ENCODE measurements at places on chromosomes 11 and 22. TPM values are rescaled to one million over a fixed set of nuclear protein-coding genes. Genes with fewer than 3 reads are reported as not detected.

GRCh38 chr11:126498281-126498680, 142.8 kb downstream of the ST3GAL4 start:
- no peak overlapping the region for H3K4me3 ChIP-seq
- no peaks in the 10 kb centered on the region for H3K4me1 ChIP-seq
- no peak overlapping the region for H3K27ac ChIP-seq
- H3K36me3 ChIP-seq = no peaks in the 10 kb centered on the region

DNA sequence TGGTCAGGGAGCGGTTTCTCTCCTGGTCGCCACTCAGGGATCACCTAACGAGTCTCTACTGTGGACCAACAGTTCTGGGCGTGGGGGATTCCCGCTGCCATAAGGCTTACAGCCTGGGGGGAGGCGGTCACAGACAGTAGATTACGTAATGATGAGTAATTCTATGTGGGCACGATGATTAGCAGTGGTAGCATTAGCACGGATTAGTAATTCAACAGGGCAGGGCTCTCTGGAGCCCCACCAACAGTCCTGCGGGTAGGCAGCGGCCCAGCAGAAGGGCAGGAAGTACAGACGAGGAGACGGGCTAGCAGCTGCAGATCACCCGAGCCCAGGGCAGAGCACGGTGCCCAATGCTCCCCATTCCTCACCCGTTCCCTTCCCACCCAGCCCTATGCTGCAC, 3.6 kb downstream of the SHISAL1 start:
- no peak overlapping the region for H3K27ac ChIP-seq
- no peak overlapping the region for H3K4me3 ChIP-seq
- H3K36me3 ChIP-seq = no peaks in the 10 kb centered on the region
- no peaks in the 10 kb centered on the region for H3K27me3 ChIP-seq
- no peaks in the 10 kb centered on the region for H3K4me1 ChIP-seq

DNA sequence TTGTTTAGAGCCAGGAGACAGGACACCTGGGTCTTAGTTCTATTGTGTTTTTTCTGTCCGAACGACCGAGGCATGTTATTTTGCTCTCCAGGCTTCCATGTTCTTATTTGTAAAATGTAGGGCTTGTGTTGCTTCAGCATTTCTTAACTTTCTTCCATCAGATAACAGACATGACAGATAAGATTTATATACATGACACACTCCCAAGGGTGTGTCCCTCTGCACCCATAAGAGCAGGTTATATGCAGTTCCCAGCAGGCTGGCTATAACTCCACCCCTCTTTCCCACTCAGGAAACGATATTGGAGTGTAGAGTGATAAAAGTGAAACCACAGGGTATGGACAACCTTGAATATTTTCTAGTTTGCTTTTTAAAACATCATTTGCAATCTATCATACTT, 65.8 kb downstream of the APIP start:
- H3K4me3 ChIP-seq = no peak overlapping the region
- no peaks in the 10 kb centered on the region for H3K4me1 ChIP-seq
- H3K27me3 ChIP-seq = no peaks in the 10 kb centered on the region
- no peak for DNase-seq
- no peaks in the 10 kb centered on the region for H3K36me3 ChIP-seq
- no peak overlapping the region for H3K27ac ChIP-seq

DNA sequence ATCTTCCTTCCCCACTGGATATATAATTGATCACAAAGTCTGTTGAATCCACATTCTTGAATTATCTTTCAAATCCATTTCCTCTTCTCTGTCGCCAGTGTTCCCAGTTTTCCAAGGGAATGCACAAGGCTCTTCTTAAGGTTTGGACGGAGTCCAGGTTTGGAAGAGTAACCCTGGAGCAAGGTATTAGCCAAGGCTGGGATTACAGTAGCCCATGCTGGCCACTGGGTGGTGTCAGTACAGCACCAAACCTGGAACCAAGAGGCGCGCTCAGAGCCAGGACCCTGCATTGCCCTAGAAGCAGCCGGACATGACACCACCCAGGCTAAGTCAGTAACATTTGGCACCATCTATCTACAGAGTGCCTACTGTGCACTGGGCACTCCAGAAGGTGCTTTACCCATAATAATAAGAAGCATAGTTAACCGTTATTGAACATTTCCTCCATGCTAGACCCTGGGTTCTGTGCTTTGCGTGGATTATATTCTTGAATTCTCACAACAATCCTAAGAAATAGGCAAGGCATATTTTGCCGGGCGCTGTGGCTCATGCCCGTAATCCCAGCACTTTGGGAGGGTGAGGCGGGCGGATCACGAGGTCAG, 48.0 kb upstream of the CLPB start:
- no peaks in the 10 kb centered on the region for H3K4me1 ChIP-seq
- DNase-seq = peak; percentile 78
- H3K4me3 ChIP-seq = no peak overlapping the region
- H3K27me3 ChIP-seq = no peaks in the 10 kb centered on the region
- H3K27ac ChIP-seq = no peak overlapping the region
- no peaks in the 10 kb centered on the region for H3K36me3 ChIP-seq

DNA sequence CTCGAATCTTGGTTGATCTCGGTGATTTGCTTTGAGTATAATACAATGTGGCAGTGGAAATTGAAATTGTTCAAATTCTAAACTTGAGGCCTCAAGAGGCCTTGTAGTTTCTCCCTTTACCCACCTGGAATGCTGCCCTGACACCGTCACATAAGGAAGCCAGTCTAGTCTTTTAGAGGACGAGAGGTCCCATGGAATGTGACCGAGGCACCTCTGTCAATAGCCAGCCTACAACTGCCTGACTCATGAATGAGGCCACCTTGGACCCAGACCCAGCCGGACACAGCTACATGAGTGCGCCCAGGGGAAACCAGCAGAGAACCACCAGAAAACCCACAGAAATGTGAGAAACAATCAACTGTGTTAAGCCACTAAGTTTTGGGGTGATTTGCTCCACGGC, 52.5 kb downstream of the RPL27A start:
- no peak overlapping the region for H3K4me3 ChIP-seq
- H3K27ac ChIP-seq = no peak overlapping the region
- H3K27me3 ChIP-seq = no peaks in the 10 kb centered on the region
- no peaks in the 10 kb centered on the region for H3K36me3 ChIP-seq

GRCh38 chr11:46679241-46680163, 20.9 kb downstream of the ARHGAP1 start:
- peaks cover 2% of the 10 kb centered on the region for H3K4me1 ChIP-seq
- no peaks in the 10 kb centered on the region for H3K27me3 ChIP-seq
- H3K4me3 ChIP-seq = no peak overlapping the region
- H3K36me3 ChIP-seq = peaks cover 15% of the 10 kb centered on the region
- H3K27ac ChIP-seq = no peak overlapping the region

Gene C11orf21
- 0.51 TPM for total RNA-seq

GRCh38 chr11:126152586-126152985, 58.9 kb downstream of the RPUSD4 start:
- peaks cover 17% of the 10 kb centered on the region for H3K4me1 ChIP-seq
- H3K27me3 ChIP-seq = no peaks in the 10 kb centered on the region
- H3K27ac ChIP-seq = no peak overlapping the region
- no peaks in the 10 kb centered on the region for H3K36me3 ChIP-seq
- H3K4me3 ChIP-seq = no peak overlapping the region

- no peaks in the 10 kb centered on the region for H3K4me1 ChIP-seq
- peak; percentile 78 for DNase-seq
- H3K36me3 ChIP-seq = no peaks in the 10 kb centered on the region
- no peaks in the 10 kb centered on the region for H3K27me3 ChIP-seq
- H3K27ac ChIP-seq = peak overlapping the region; percentile 95
These were observed 61.6 kb upstream of the PLET1 start for GRCh38 chr11:112322173-112322790.

DNA sequence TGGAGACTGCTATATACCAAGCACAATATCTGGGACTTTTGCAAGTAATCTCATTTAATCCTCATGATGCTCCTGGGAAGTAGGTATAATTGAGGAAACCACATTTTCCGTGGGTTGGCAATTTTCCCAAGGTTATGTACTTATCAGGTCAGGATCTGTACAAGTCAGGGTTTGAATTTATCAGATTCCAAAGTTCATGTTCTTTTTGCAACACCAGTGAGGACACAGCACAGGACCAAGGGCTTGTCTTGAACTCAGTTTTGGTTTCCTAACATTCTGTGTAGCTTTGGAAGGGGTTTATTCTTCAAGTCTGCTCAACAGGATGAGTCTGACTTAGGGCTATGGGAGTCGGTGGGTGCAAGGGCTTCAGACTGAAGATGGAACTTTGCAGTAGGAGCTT, 30.4 kb downstream of the INSC start:
- no peak for DNase-seq
- H3K4me3 ChIP-seq = no peak overlapping the region
- H3K27me3 ChIP-seq = no peaks in the 10 kb centered on the region
- H3K36me3 ChIP-seq = no peaks in the 10 kb centered on the region

DNA sequence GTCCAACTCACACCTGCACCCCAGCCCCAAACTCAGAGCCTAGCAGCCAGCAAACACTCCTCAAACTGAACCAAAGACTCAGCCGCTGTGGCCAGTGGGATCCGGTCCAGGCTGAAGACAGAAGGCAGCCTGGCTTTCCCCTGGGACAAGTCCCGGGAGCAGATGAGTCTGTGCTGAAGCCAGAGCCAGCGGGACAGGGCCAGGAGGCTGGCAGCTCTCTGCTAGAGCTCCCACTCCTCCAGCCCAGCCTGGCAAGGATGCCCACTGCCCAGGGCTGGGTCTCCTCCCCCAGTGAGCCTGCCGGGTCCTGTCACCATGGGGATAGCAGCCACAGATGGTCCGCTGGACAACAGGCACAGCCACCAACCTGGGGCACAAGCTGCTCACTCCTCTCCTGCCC, 42.9 kb upstream of the PRR5 start:
- no peak overlapping the region for H3K4me3 ChIP-seq
- H3K36me3 ChIP-seq = no peaks in the 10 kb centered on the region
- H3K27me3 ChIP-seq = no peaks in the 10 kb centered on the region

- no peaks in the 10 kb centered on the region for H3K27me3 ChIP-seq
- H3K36me3 ChIP-seq = no peaks in the 10 kb centered on the region
- H3K4me1 ChIP-seq = no peaks in the 10 kb centered on the region
- H3K4me3 ChIP-seq = no peak overlapping the region
These were observed 84.9 kb downstream of the DDIAS start for GRCh38 chr11:82986446-82986845.

- H3K4me1 ChIP-seq = peaks cover 8% of the 10 kb centered on the region
- DNase-seq = peak; percentile 79
- H3K4me3 ChIP-seq = no peak overlapping the region
- no peak overlapping the region for H3K27ac ChIP-seq
- H3K36me3 ChIP-seq = no peaks in the 10 kb centered on the region
- no peaks in the 10 kb centered on the region for H3K27me3 ChIP-seq
These were observed 11.2 kb downstream of the RTN4RL2 start for GRCh38 chr11:57471496-57471895.

DNA sequence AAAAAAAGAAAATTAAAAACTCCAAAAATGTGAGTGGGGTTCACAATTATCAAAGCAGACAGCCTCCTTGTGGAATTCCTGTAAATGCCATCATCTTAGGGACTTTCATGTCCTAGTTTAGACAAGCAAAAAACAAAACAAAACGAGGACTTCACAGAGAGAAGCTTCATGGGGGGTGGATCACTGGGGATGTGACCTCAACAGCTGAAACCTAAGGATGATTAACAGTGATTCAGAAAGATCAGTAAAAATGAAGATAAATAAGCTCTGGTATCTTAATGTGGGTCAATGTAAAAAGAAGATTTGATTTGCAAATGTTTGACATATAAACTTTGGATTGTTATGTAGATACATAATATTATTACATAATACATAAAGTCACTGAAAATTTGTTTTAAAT, 8.1 kb upstream of the OR10W1 start:
- no peaks in the 10 kb centered on the region for H3K36me3 ChIP-seq
- no peaks in the 10 kb centered on the region for H3K27me3 ChIP-seq

- H3K27me3 ChIP-seq = no peaks in the 10 kb centered on the region
- no peaks in the 10 kb centered on the region for H3K4me1 ChIP-seq
- DNase-seq = no peak
- peaks cover 25% of the 10 kb centered on the region for H3K36me3 ChIP-seq
- no peak overlapping the region for H3K27ac ChIP-seq
- H3K4me3 ChIP-seq = no peak overlapping the region
These were observed 123.4 kb downstream of the SWAP70 start for GRCh38 chr11:9787260-9787659.

DNA sequence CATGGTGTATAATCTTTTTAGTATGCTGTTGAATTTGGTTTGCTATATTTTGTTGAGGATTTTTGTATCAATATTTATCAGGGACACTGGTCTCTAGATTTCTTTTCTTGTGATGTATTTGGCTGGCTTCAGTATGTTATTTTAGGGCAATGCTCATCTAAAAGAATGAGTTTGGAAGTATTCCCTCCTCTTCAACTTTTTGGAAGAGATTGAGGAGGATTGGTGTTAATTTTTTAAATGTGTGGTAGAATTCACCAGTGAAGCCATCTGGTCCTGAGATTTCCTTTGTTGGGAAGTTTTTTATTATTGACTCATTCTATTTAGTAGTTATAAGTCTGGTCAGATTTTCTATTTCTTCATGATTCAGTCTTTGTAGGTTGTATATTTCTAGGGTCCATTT, 22.1 kb upstream of the SPATA19 start:
- DNase-seq = no peak
- no peaks in the 10 kb centered on the region for H3K27me3 ChIP-seq
- no peak overlapping the region for H3K27ac ChIP-seq
- no peaks in the 10 kb centered on the region for H3K4me1 ChIP-seq
- no peaks in the 10 kb centered on the region for H3K36me3 ChIP-seq
- H3K4me3 ChIP-seq = no peak overlapping the region

DNA sequence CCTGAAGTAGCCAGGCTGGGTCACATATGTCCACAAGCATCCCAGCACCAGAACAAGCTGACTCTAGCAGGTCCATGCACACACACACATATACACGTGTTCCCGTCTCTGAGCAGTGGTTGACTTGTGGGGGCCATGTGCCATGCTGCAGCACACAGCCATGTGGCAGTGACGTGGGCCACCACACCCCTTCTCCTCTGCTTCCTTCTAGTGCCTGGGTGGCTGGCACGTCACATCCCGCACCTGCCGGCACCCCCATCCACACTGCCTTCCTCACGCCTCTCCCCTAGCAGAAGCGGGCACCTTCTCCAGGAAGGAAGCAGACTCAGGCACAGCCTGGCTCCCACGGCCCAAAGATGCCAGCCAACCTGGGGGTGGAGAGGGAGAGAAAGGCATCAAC, 9.5 kb downstream of the SYT7 start:
- DNase-seq = no peak
- no peak overlapping the region for H3K4me3 ChIP-seq
- H3K4me1 ChIP-seq = no peaks in the 10 kb centered on the region
- no peaks in the 10 kb centered on the region for H3K36me3 ChIP-seq

All from right lobe of liver (tissue), 6 donors.